Sciatic nerve (tissue), 2 donors: ENCODE measurements at places on chromosomes 16 and 17. TPM values are rescaled to one million over a fixed set of nuclear protein-coding genes. Genes with fewer than 3 reads are reported as not detected.

DNA sequence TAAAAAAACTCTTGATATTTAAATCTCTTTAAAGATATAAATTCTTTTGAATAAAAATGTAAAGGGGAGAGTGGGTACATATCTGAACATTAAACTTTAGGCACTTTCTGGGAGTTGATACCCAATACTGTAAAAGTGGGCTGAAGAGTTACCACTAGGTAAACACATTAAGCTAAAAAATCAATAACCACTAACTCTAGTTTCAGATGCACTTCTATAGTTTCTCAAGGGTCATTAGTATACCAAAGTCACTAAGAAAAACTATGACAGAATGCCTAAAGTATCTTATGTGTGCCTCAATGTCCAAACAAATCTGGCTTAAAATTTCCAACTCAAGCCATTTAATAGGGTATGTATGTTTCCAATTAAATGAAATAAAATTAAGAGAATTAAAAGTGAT, 13.1 kb upstream of the CFDP1 start:
- DNase-seq, result no peak

- no peak for DNase-seq
Observed at GRCh38 chr17:48679385-48680096, 42.8 kb downstream of the PRAC1 start.

CMTM4 gene
- total RNA-seq, result 17.8 TPM

DNA sequence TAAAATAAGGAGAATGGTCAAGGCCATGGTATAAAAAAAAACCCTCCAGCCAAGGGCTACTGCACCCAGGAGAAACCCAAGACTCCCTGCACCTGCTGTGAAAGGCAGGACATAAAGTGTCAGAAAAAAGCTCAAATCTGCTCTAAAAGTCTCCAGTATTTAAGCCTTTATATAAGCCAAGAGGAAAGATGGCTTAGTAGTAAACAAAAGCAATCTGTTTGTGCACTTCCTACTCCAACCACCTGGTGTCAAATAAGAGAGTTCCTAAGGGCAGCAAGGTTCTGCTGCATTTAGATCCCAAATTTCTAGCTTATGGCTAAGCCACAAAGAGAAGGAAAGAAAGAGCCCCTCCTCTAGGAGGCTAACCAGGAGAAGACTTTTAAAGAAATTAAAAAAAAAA, 20.6 kb downstream of the ACSM1 start:
- no peak for DNase-seq
